ENCODE measurements at places on chromosomes 3 and 15.

DNA sequence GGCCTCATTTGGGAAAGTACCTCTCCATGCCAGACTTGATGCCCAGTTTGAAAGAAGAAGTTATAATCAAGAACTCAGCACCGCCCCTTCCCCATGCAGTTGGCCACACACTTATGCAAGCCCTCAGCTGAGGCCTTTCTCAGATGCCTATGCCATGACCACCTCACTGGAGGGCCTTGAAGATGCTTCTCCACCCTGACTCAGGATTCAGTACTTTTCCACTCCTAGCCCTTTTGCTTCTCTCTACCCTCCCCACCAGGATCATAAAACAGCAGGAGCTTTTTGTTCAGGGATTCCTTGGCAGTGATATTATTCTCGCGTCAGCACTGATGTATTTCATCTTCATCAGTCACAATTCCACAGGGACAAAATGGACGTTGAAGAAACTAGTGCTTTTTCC is 313.5 kb downstream of the PYDC2 start:
- no peak for DNase-seq

GRCh38 chr3:65348398-65348995 is 660.7 kb upstream of the ADAMTS9 start:
- no peak for DNase-seq

GRCh38 chr3:8990266-8991215 is 27.3 kb upstream of the RAD18 start:
- no peak for DNase-seq

DNA sequence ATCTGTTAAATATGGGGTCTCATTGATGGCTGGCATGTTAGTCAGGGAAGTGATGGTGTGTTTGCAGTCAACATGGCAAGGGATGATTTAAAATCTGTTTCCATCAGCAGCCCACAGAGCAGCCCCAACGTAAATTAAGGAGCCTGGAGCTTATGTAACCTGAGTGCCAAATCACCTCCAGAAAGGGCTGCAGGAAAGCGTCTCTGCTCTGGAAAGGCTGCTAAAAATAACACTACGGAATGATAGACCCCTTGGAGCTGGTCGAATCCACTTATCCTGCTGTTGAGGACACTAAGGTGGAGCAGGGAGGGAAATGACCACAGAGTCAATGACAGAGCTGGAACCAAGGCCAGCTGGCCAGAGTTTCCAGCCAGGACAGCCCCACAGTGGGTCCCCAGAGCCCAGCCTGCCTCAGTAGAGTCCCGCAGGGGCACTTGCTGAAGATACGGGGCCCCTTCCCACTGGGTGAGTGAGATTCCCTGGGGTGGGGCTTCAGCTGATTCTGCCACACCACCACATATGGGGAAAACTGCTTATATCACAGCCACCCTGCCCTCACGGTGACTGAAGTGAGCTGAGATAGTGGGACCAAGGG is 63.5 kb downstream of the EPHB1 start:
- no peak for DNase-seq

DNA sequence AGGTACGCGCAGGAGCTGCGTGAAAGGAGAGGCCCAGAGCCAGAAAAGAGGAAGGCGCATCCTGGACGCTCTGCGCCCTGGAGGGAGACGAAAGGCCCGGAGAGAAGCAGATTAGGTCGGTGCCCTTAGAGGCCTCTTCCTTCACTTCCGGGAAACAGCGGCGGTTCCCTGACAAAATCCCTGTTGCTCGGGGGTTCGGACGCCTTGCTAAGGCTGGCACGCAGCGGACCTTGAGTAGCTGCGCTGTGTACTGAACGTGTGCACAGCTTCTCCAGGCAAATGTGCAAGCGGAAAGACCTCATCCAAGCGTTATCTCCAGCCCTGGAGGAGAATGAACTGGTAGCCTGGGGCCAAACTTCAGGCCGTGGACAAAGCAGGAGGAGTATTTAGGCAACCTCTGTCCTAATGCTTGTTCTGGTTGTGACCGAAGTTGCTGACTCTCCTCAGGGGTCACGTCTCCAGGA is 3.0 kb upstream of the SOX14 start:
- DNase-seq: no peak

GRCh38 chr3:52773361-52774065 is 2.8 kb upstream of the NEK4 start:
- DNase-seq: no peak

DNA sequence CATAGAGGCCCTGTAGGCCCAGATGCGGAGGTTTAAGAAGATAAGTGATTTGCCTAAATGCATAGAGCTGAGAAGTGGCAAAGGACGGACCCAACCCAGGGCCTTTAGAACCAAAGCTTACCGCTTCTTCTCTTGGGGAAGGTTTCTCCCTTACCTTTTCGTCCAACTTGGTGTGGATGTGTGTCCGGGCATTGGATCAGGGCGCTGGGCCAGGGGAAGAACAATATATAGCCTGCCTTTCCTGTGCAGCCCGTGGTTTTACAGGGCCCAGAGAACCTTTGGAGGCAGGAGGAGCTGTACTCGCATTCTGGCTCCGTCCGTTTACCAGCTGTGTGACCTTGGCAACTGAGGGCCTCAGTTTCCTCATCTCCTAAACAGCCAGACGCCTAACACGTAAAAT is 686 bp upstream of the P3H2 start:
- DNase-seq: no peak

Measured in CD4-positive, alpha-beta T cell treated with Interleukin-4 for 4 hours (primary cell).